Fibroblast of upper back skin (primary cell): ENCODE measurements at places on chromosomes 2 and 18.
A peak's percentile ranks its signal among the peaks of the same experiment; 100 is the strongest.

GRCh38 chr2:29527947-29528346 is 393.4 kb downstream of the ALK start:
- DNase-seq, result peak; percentile 7

DNA sequence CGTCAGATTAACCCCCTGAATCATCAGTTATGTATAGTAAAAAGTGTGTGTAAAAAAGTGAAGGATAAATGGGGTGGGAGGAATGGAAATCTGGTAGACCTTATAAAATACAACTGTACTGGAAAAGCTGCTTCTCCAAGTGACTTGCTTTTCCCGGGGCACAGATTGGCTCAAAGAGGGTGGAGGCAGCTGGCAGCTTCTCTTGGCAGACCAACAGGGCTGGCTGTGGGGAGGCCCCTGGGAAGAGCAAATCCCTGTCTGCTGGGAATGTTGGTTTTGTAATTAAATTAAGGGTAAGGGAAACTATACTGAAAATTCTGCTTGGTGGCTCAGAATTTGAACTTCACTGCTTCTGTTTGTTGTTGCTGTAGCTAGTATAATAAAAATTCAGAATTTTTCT is 154.2 kb upstream of the DLX2 start:
- DNase-seq, result no peak

- DNase-seq, result peak; percentile 53
Measured at GRCh38 chr2:47437287-47437686, 34.3 kb downstream of the MSH2 start.

DNA sequence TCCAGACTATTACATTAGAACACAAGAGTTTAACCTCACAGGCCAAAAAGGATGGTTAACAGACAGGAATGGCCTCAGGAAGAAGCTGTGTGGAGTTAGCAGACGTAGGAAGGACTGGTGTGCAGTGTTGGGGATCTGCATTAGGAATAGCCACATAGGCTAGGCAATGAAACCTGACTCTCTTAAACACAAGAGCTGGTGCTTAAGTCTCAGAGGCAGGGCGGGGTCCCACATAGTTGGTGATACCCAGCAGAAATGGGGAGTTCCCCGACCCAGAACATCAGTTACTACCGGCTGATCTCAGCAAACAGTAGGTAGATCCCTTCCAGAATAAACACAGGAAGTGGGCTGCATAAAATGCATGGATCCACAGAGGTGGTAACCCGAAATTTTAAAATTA is 64.1 kb downstream of the CCDC93 start:
- no peak for DNase-seq

- DNase-seq, result peak; percentile 35
Measured at GRCh38 chr2:65530547-65531320, 98.3 kb upstream of the SPRED2 start.

DNA sequence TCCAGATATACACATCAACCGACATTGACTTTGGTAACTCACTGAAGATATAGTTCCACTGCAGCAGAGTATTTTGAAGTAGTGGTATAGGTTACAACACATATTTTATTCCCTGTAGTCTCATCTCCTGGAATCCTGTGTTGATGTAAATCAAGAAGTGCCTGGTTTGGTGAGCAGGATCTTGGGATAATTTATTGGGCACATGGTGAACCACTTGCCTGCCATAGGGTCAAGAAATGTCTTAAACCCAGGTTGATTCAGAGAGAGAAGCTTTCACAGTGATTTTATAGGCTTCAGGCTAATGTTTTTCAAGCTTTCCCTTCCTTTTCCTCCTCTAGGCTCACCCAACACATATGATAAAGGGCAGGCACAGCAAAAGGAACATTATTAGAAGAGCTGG is 24.6 kb downstream of the CCDC85A start:
- DNase-seq, result no peak

DNA sequence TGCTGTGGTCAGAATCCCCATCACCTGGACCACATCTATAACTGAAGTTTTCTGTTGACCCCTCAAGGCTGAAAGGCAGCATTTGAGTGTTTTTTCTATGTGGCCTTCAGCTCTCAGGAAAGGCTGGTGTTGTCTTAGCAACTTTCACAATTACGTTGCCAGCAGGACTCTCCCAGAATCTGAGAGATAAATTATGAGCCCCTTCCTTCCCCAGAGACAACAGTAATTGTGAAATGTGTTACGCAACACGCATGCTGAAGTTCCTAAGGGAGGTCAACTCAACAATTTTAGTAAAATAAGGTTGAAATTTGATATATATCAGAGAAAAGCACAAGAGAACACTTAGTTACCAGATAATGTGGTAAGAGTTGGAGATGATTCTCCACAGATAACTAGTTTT is 216.5 kb upstream of the SLC8A1 start:
- peak; percentile 64 for DNase-seq

DNA sequence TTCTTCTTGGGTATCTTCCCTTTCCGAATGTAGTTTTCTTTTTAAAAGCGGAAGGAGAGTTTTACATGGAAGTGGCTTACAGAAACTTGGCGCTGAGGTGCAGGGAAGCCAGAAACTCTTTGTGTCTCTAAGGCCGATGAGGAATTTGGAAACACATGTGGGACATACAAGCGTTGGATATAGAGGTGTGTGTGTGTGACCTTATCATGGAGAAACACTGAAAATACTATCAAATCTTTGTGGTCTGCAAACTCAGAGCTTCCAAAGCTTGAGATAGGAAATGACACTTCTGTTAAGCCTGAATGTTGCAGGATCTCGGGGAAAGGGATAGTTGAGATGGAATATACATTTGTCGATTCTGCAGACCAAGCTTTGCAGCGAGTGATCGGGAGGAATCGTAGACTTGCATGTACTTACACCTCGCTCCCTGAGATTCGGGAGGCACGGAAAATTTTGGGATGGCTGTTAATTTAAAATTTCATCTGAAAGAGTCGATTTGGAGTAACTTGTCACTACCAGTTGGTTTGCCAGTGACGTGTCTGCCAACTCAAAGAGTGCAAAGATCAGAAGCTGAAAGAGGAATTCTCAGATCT is 1.0 kb downstream of the NAB1 start:
- DNase-seq, result peak; percentile 23

- DNase-seq, result no peak
Measured at GRCh38 chr2:127857265-127857808, 618 bp downstream of the POLR2D start.

- peak; percentile 34 for DNase-seq
Measured at GRCh38 chr2:165238295-165238694, 919 bp upstream of the SCN2A start.

GRCh38 chr2:26276484-26277227 is 31.9 kb downstream of the HADHB start:
- no peak for DNase-seq

- peak; percentile 40 for DNase-seq
Measured at GRCh38 chr2:119486886-119487285, 37.4 kb downstream of the SCTR start.

DNA sequence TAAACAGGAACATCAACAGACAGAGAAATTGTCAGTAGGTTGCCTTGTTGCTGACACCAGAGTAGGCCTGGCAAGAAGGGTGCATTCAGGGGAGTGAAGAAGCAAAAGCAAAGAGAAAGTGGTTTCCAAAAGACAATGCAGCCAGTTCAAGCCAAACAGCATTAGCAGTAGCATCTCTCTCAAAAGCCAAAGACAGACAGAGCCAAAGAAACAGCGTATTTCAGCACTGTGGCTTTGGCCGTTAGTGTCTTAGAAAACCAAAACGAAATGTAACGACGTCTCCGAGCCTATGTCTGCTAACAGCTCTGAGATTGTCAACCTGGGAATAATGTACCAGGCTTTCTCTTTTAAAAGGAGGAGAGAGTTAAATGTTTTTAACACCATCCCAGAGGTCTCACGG is 178.6 kb downstream of the NRP2 start:
- DNase-seq, result no peak

- DNase-seq, result peak; percentile 76
Measured at GRCh38 chr2:204695506-204695905, 150.2 kb downstream of the PARD3B start.

DNA sequence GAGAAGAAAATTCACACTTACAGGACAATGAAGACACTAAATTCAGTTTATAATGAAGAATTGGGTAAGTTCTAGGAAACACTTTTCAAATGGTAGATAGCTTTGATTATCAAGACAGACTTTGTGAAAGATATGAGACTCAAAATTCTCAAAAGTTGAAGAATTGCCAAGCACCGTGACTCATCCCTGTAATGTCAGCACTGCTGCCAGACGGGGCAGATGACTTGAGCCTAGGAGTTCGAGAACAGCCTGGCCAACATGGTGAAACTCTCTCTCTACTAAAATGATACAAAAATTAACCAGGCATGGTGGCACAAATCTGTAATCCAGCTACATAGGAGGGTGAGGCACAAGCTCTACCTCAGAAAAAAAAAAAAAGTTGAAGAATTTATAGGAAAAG is 1820.1 kb upstream of the LRRTM1 start:
- peak; percentile 1 for DNase-seq

- DNase-seq, result no peak
Measured at GRCh38 chr18:48790869-48791635, 159.7 kb downstream of the SMAD7 start.

GRCh38 chr2:232927793-232928550 is 57.9 kb downstream of the SNORC start:
- no peak for DNase-seq

GRCh38 chr2:222903234-222904220 is 42.7 kb downstream of the ACSL3 start:
- DNase-seq, result peak; percentile 67

- DNase-seq, result no peak
Measured at GRCh38 chr2:21910832-21911507, 787.2 kb downstream of the TDRD15 start.

DNA sequence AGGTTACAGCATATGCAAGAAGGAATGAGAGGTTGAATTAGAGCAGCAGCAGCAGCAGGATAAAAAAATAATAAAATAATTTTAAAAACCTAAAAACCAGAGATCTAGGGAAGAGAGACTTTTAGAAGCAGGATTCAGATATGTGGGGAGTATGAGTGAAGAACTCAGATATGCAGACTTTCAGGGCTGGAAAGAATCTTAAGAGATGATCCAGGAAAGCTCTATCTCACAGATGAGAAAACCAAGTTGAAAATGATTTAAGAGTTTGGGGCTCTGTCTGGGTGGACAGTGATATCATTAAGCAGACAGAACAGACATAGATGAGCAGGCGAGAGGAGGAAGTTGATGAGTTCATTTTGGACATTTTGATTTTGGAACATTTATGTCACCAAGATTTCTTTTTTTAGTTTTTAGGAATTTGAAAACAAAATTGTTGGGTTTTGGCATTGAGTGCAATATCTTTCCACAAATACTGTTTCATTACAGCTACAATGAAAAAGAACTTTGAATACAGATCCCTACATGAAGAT is 31.8 kb downstream of the BCL2 start:
- DNase-seq, result no peak
